ENCODE measurements at places on chromosomes 1 and 21. TPM values are rescaled to one million over a fixed set of nuclear protein-coding genes. Genes with fewer than 3 reads are reported as not detected.

GNG12 gene
- total RNA-seq = not detected

GRCh38 chr21:44757731-44758130 lies 43.9 kb downstream of the UBE2G2 start:
- no peak for DNase-seq

GRCh38 chr1:248596615-248597014 lies 885 bp downstream of the OR2T10 start:
- DNase-seq = no peak

GRCh38 chr1:83561346-83561745 lies 437.6 kb downstream of the TTLL7 start:
- DNase-seq = no peak

DNA sequence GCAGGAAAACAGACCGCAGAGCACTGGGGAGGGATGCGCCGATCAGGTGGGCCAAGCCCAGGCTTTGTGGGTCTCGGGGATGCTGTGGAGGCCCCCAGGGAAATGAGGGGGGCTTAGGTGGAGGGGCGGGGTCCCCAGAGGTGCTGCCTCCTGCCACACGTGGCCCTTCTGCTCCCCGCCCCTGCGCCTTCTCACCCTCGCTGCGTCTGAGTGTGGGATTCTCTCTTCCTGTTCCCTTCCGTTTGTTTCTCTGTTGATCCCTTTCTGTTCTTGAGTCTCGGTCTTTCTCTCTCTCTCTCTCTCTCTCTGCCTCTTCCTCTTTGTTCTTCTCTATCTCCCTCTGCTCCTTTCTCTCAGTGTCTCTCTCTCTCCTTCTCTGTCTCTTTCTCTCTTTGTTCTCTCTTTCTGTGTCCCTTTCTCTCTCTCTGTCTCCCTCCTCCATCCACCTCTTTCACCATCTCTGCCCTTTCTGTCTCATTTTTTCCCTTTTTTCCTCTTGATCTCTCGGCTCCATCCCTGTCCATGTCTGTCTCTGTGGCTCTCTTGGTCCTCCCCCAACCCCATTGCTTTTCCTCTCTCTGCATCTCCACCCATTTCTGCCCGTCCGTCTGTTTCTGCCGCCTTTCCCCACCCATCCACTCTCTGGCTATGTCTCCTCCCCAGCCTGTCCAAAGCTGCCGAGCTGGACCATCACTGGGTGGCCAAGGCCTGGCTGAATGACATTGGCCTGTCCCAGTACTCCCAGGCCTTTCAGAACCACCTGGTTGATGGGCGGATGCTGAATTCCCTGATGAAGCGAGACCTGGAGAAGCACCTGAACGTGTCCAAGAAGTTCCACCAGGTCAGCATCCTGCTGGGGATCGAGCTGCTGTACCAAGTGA lies 52.4 kb upstream of the TMEM51 start:
- no peak for DNase-seq

GRCh38 chr1:109754738-109755137 lies 9.0 kb downstream of the EPS8L3 start:
- DNase-seq = no peak
